ENCODE measurements at places on chromosomes 2 and 18.

DNA sequence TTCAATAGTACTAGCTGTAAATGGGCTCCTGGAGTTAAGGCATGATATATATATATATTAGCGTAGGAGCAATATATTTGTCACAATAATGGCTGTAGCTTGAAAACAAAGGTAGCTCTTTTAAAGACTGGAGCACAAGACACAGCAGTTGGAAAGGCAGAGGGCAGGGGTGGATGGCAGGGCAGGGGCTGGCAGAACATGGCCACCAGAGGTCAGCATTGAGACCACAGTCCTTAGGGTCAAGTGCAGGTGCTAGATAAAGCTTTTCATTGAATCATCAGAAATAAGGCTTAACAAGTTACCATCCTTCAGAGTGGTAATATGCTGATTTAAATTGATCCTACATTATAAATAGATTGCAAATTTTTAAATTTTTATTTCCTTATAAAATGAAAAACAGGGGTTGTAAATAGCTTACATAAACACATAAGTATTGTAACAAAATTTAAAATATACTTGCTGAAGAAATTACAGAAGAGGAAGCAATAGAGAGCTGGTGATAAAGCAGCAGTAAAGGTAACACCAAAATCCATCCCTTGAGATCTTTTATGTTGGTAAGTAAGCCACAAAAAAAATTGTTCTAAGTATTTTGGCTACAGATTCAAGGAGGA, 161.2 kb upstream of the PIEZO2 start:
- DNase-seq = no peak

DNA sequence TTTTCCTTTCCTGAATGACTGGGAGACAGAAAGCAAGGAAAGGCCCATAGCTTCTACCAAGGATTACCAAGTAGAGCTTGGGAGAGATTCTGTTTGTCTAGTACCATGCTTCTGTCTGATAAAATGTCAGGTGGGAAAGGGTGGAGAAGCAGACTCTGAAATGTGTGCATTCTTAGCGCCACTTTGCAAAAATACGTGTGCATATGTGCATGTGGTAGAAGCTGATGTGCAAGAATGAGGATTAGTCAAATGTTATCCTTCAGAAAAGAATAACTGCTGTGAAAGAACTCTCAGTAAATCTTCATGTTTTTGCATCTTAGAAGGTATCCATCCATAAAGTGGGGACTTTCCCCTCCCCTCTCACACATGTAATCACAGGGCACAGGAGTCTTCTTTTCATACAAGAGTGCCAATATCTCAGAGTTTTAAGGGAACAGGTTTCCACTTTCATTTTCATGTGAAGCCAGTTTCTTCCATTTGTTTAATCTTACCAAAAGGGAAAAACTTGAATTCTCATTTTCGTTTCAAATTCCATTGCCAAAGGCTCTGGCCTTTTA, 15.4 kb upstream of the DGKD start:
- no peak for DNase-seq

DNA sequence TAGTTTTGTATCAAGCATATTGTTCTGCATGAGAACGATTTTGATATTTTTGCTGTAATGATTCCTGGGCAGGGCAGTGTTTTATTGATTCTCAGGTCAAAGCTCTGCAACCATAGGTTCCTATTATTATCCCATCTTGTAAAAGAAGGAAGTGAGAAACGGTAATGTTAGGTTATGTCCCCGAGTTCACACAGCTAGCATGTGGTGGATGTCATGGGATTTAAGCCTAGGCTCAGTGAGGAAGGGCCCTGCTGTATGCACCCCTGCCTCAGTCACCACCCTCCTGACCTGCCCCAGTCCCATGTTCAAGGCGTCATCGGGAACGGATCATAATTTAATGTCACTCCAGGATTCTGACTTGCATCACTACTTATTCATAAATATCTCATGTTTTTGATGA, 10.7 kb downstream of the ACP1 start:
- no peak for DNase-seq

DNA sequence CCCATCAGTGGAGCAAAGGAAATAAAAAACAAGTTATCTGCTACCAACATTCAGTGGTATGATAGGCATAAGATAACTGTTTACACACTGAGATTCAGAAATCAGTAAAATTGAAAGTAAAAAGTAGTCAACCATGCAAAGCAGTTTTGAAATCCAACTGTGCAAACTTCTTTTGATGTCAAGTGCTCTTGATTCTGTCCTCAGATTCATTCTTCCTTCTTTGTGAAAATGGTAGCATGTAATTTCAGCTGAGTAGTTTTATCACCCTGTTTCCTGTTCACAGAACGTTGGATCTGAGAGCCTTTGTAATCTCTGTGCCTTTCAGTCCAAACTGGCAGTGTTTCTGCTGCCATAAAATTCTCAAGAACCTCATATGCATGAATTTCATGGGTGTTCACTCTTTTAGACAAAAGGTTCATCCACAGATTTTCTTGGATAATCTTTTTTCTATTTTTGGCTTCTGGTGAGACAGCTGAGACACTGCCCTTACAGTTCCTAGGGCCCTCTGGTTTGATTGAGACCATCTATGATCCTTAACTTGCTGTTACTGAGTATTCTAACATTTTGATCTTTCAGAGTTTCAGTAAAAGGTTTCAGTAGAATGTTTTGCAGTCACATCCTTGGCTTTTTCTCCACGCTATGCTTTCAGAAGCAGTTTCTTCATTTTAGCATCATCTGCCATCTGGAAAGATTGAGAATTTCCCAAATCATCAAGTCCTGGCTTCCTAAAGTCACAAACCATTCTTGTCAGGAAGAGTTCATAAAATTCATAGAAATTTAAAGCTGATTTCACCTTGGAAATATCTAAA, 272.3 kb upstream of the EPHA4 start:
- DNase-seq = no peak

DNA sequence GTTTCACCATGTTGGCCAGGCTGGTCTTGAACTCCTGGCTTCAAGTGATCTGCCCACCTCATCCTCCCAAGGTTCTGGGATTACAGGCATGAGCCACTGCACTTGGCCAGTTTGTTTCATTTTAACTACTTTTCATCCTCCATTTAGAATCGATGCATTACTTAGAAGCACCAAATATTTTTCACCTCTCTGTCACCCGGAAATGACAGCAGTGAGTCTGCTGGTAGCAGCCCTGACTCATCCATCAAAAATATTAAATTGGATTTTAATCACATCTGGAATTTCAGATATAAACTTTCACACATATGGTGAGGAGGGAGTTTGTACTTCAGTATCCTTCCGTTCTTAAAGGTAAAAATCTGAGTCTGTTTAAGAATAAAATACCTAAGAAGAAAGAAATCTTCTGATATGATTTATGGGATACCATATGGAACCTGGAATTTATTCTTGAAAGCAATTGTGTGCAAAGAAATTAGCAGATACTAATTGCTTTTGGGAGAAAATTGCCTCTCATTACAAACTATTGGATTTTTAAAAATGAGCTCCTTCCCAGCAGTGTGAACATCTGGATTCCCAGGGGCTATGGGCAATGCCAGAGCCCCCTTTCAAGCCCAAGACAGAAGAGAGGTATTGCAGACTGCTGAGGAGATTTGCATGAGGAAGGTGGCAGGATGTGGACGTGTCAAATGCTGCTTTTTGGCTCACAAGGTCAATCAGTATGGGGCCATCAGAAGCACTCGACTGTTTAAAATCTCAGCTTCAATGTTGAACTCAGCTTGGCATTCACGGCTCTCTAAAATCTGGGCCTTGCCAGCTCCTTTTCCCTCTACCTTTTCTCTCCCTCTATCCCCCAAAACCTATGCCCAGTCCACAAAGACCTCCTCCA, 279.5 kb upstream of the SIX2 start:
- no peak for DNase-seq

DNA sequence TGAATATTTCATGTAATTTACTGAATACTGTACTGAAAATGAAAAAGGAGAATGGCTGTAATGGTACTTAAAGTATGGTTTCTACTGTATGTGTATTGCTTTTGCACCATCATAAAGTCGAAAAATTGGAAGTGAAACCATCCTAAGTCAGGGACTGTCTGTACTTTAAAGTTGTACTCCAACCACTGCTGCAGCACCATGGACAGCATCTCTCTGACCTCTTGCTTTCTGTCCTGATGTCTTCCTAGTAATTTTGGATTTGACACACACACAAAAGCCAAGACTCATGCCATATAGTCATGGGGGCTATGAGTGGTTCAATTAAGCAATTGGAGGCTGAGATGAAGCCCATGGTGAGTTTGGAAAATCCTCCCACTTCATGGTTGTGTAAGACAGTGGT, 256.3 kb upstream of the PKDCC start:
- no peak for DNase-seq

GRCh38 chr2:9741110-9741509, 102.2 kb upstream of the TAF1B start:
- DNase-seq = no peak
